ENCODE measurements at places on chromosomes 7 and 10.

DNA sequence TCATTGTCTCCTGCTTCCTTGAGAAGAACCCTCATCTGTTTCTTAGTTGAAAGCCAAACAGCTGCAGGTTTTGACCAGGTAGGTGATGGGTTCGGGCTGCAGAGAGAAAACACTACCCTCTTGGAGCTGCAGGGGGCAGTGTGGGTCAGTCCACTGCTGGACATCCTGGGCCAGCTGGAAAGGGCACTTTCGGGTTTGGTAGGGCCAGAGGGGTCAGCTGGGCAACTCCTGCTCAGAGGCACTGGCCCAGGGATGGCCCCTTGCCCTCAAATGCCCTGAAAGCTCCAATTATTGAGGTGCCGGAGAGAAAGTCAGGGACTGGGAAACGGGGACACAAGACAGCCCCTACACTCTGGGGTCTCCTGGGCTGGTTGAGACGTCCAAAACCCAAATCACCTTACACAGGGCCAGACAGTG is 90.7 kb downstream of the MKI67 start:
- DNase-seq = no peak

DNA sequence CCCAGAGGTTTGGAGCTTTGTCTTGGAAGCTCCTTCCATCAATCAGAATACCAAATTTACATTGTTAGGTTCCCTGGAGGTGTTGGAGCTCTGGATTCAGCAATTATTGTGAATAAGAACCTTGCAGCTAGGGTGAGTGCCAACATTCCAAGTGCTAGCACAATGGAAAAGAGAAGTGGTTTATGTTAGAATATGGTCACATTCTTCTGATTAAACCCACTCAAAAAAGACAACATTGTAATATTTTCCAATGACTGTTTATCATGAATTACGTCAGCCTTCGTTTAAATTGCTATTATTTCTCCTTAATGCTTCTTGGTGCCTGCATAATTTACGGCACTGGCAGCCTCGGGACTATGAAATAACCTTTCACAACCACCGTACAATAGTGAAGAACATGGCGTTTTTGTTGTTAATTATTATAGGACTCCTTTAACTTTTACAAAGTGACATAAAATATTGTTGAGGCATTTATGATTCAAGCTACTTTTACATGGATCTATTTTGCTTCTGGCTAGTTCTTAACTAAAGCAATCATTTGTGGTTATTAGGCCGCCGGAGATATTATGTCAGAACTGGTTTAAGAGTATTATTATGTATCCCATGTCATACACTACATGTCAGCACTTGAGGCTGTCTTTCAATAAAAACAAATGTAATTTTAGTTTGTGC is 117.7 kb downstream of the ARID5B start:
- peak; percentile 81 for DNase-seq

GRCh38 chr7:94324380-94325121 is 70.1 kb upstream of the COL1A2 start:
- peak; percentile 70 for DNase-seq

GRCh38 chr10:84118395-84119006 is 20.8 kb upstream of the GHITM start:
- DNase-seq = no peak

DNA sequence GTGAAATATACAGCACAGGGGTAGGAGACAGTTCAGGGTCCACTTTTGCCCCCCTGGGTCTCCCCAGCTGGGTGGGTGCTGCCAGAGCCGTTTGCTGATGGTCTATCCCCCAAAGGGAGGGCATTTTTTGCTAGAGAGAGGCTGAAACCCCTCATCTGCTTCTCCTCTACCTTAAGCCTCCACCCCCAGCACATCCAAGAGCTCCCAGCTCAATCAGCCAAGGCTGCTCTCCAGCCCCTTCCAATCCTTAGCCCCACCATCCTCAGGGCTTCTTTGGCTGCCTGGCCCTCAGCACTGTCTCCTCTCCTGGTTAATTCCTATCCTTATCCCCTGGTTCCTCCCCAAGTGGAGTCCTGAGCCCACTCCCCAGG is 153.1 kb downstream of the AOAH start:
- no peak for DNase-seq

- DNase-seq = no peak
These were observed 2.4 kb downstream of the NKX2-3 start for GRCh38 chr10:99534939-99535763.

- peak; percentile 42 for DNase-seq
These were observed at the start of gene NT5C3A for GRCh38 chr7:33062023-33062781. TSS of gene NT5C3A (minus strand) at chr7:33062776. CDS start at chr7:33062705, 71 bp downstream.

DNA sequence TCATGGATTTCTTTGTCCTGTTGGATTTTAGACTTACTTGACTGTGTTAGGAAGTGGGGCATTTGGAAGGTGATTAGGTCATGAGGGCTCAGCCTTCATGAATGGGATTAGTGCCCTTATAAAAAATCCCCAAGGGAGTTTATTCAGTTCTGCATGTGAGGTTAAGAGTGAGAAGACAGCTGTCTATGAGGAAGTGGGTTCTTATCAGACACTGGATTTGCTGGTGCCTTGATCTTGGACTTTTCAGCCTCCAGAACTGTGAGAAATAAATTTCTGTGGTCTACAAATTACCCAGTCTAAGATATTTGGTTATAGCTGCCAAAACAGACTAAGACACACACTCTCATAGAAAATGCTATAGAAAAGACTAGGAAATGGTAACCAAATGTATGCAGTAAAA is 724.7 kb upstream of the FZD8 start:
- no peak for DNase-seq

GRCh38 chr7:33905389-33906032 is at the start of gene BMPER:
TSS of gene BMPER (plus strand) at chr7:33905539. CDS start at chr7:33905614, 75 bp downstream.
- DNase-seq = peak; percentile 43

- DNase-seq = no peak
These were observed 40.1 kb upstream of the SLC29A3 start for GRCh38 chr10:71278691-71279588.

GRCh38 chr7:32594965-32595490 is 99.7 kb downstream of the AVL9 start:
- DNase-seq = no peak

GRCh38 chr10:114714281-114714741 is 56.2 kb upstream of the ABLIM1 start:
- peak; percentile 86 for DNase-seq

- no peak for DNase-seq
These were observed 78.3 kb downstream of the DYNC2I1 start for GRCh38 chr7:158934628-158935027.

DNA sequence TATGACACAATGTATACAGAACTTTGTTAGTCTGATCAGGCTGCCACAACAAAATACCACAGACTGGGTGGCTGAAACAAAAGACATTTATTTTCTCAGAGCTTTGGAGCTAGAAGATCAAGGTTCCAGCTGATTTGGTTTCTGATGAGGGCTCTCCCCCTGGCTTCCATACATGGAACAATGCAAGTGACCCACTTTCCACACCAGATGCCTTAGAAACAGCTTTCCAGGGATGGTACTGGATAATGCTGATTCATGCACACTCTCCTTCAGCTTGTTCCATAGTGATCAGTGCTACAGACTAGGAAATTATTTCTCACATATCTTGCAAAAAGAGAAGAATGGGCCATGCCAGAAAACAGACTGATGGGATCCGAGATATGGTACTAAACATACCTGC is 1274.9 kb upstream of the SORCS1 start:
- DNase-seq = no peak

- DNase-seq = no peak
These were observed 1178.5 kb upstream of the C7orf33 start for GRCh38 chr7:147412109-147412508.

DNA sequence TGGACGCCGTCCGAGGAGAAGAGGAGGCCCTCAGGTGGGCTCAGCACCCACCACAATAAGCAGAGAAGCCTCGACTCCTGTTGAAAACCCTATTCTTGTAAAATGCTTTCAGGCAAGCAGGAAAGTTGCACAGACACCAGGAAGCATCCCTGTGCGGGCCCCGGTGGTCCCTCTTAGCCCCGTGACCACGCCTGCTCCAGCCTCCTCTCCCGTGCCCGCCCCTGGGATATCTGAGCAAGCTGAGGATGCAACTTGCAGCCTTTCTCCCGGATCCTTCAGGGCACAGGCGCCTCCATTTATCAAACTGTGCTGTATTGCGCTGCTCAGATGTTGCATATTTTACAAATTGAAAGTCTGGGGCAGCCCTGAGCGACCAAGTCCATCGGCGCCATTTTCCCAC is 72.7 kb downstream of the CFAP46 start:
- DNase-seq = no peak

GRCh38 chr10:101172741-101173140 is 41.6 kb downstream of the TLX1 start:
- DNase-seq = no peak

- no peak for DNase-seq
These were observed 199.4 kb downstream of the KIAA1217 start for GRCh38 chr10:24408365-24408764.
